Stimulated activated CD4-positive, alpha-beta T cell treated with anti-CD3 and anti-CD28 coated beads, Interleukin-2, amount 100 ng/mL, for 24 hours (primary cell): ENCODE measurements at places on chromosomes 2 and 18.

- no peak for DNase-seq
Observed at GRCh38 chr2:164389411-164389810, 231.9 kb downstream of the GRB14 start.

GRCh38 chr2:204850581-204850980 lies 305.3 kb downstream of the PARD3B start:
- DNase-seq = no peak

DNA sequence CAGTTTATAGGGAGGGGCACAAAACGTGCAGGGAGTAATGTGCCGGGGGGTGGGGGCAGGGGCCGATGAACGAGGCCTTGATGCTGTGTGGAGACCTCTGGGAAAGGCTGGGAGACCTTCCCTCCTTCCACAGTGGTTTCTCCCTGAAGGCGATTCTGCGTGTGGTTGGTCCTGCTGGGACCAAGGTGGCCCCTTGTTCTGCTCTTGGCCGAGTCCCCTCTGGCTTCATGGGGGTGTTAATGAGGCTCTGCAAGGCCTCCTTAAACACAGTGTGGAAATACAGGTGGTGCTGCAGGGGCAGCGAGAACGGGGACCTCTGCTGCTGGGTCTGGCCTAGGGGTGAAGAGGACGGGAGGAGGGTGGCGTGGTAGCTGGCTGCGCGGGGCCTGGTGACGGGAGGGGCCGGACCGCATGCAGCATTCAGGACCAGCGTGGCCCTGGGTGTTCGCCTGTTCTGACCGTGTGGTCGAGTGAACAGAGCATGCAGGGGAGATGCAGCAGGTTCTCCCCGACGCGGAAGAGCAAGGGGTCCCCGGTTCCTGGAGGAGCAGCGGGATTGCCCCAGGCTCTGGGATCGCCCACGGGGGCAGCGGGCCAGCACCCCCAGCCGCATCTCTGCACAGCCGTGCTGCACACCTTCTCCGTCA lies 42.1 kb upstream of the KCNG2 start:
- DNase-seq = no peak

- no peak for DNase-seq
Observed at GRCh38 chr2:142926445-142926844, 49.0 kb downstream of the KYNU start.

GRCh38 chr2:31269087-31269486 lies 35.1 kb downstream of the EHD3 start:
- no peak for DNase-seq

DNA sequence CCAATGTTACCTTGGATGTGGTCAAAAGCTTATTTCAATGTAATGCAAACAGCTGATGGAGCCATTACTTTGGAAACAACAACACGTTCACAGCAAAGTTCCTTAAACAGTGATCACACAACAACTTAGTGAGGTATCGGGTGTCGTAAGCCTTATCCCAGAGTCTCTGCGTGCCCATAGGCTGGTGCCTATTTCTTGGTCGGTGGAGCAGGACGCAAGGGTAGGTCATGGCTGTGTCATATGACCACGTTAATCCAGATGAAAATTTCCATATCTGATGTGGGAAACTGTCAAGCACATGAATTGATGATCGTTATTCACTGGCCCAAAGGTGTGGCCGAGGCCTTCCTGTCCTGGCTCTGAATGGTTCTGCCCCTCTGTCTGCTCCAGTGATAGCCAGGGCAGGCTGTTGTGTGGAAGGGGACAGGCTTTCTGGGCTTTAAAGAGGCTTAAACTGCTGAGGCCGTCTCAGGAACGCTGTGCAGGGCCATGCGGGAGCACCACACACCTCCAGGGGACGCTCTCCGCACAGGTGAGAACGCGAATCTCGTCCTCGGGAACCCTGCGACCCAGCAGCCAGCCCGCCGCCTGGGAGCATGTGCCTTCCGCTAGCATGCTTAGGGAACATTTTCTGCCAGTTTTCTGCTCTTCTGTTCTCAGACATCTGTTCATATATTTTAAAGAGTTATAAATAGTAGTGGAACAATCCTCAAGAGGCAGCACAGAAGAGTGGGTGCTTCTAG lies 90.6 kb downstream of the KCTD1 start:
- no peak for DNase-seq

GRCh38 chr2:100182494-100183361 lies 40.3 kb upstream of the AFF3 start:
- no peak for DNase-seq

DNA sequence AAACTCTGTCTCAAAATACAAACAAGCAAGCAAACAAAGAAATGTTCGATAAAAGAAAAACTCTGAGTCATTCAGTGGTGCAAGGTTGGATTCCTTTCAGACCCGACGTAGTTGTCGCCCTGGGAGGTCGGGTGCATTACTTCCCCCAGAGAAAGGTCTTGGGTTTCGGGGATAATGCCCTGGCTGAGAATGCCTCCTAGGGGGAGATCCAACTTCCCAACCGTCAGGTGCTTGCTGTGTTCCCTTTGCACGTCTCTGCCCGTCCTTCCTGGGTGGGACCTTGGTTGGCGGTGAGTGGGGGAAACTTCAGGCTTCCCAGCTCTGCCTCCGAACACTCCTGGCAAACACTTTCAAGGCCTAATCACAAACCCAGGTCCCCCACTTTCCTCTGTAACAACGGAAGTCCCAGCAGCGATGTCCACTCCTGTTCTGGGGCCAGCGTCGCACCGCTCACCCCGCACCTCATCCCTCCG lies 609 bp downstream of the TPGS2 start:
- DNase-seq = no peak

GRCh38 chr18:74110976-74111375 lies 36.7 kb downstream of the FBXO15 start:
- DNase-seq = no peak

- no peak for DNase-seq
Observed at GRCh38 chr18:47062471-47062870, 27.1 kb upstream of the ELOA2 start.

DNA sequence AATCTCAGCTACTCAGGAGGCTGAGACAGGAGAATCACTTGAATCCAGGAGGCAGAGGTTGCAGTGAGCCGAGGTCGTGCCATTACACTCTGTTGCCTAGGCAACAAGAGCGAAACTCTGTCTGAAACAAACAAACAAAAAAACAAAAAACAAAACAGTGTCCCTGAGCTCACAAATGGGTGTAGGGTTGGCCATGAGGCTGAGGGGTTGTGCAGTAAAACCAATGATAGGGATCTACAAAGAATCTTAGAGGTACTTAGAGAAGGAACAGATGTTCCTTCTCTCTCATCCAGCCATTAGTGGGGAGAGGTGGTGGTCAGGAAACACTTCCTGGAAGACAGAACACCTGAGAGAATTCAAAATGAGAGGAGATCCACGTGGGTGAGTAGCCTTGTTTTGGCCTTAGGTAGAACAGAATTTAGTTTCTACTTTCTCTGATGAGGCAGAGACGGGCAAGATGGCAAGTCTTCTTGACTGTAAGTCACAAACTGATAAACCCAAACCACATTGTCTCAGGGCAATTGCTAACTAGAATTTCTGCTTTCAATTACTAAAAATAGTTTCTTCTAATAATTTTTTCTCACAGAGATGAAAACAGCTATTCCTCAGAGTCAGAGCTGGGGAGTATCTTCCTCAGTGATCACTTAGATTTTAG lies 61.5 kb upstream of the PPM1B start:
- no peak for DNase-seq
